ENCODE measurements at places on chromosomes 7 and 10.

DNA sequence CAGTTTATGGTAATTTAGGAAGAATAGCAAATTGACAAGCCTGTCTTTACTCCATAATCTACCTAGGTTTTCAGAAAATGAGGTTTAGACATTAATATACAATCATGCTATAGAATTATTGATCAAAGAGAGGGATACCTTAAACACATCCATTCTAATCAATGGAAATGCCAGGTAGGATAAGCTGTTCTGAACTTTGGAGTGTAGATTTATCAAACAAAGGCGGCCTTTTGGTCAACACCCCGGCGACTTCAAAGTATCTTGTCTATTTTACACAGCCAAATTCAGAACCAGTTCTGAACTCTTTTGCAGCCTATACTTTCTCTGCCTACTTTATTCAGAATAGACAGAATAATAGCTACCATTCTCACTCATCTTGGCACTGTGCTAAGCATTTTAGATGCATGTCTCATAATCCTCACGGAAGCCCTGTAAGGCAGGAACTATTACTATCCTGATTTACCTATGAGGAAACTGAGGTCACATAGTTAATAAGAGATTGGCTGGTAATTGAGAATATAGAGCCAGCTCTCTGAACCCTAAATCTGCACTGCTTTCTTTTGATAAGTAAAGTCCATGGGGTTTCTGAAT, 641.9 kb upstream of the LRRTM3 start:
- DNase-seq = no peak

- DNase-seq = no peak
Measured at GRCh38 chr10:25105262-25105661, 69.5 kb upstream of the GPR158 start.

- no peak for DNase-seq
Measured at GRCh38 chr10:2439983-2440382, 627.4 kb upstream of the PFKP start.

DNA sequence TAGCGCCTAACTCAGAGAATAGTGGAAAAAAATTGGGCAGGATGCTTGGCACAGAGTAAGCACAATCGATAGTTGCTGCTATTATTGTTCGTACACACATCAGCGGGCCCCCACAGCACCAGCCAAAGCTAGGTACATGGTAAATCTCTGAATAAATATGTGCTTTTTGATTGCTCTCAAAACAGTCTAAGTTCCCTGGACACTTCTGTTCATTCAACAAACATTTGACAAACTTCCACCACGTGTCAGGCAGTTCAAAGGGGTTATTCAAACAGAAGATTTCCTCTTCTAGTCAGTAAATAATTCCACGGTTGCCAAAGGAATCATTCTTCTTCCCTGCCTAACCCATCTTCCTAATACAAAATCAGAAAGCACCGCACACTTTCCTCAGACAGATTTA, 150.8 kb downstream of the DGKI start:
- DNase-seq = no peak

GRCh38 chr7:41052201-41052600, 650.7 kb downstream of the INHBA start:
- DNase-seq = no peak

GRCh38 chr7:155529346-155529745, 17.0 kb downstream of the CNPY1 start:
- no peak for DNase-seq

DNA sequence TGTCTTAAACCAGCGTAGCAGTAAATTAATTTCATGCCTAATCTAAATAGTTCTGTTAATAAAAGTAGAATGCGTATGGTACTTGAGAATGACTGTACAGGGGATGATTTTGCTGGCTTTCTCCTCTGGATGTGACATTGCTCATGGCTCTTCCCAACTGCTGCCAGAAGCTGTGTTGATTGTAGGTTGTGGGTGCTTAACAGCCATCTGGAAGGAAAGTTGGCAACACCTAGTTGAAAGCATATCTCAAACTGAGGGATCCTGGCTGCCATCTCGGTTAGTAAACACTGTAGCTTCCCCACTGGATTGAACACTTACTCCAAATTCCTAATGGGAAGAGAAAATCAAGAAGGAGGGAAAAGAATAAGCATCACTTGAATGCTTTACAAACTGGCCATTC, 130.9 kb downstream of the NXPH1 start:
- no peak for DNase-seq

Measured in SJCRH30 (cell line).